HuH-7.5 (cell line): ENCODE measurements at places on chromosomes 1 and 21.
A peak's percentile ranks its signal among the peaks of the same experiment; 100 is the strongest.

DNA sequence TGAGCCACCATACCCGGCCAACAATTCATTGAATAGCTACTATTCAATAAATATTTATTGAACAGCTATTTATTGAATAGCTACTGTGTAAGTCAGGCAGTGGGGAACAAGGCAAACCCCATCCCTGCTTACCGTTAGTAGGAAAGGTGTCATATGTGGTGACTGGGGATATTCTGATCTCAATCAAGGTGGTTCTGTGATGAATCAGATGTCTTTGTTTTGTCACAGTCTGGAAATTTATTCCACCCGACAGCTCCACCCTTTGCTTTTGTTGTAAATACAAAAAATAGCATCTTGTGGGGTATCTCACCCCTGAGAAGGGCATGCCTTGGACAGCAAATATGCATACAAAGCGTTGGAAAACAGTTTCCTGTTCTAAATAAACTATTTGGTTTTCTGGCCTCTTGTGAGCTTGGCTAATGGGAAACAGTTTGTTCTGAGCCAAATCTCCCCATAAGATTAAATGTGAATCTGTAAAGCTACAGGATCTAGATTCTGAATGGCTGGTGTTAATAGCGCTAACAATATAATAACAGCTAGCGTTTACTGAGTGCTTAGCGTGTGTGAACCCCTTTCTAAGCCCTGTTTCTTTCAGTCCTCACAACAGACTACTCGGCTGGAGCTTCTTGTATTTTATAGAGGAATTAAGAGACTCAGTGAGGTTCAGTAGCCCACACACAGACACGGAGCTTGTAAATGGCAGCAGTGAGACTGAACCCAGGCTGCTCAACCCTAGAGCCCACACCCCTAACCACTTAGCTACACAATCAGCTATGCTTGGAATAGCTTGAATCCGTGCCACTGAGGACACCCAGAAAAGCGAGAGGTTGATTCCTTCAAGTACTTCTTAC, 5.5 kb downstream of the PDPN start:
- DNase-seq = no peak

- DNase-seq = no peak
Measured at GRCh38 chr1:67169932-67170331, 3.7 kb downstream of the IL23R start.

- DNase-seq = peak; percentile 49
Measured at GRCh38 chr1:204837440-204838084, 33.1 kb upstream of the NFASC start.

- DNase-seq = no peak
Measured at GRCh38 chr1:185365951-185366350, 48.9 kb upstream of the IVNS1ABP start.

- no peak for DNase-seq
Measured at GRCh38 chr1:213060836-213061235, 9.8 kb downstream of the RPS6KC1 start.

GRCh38 chr1:76240316-76240715, 165.8 kb downstream of the ST6GALNAC3 start:
- no peak for DNase-seq

DNA sequence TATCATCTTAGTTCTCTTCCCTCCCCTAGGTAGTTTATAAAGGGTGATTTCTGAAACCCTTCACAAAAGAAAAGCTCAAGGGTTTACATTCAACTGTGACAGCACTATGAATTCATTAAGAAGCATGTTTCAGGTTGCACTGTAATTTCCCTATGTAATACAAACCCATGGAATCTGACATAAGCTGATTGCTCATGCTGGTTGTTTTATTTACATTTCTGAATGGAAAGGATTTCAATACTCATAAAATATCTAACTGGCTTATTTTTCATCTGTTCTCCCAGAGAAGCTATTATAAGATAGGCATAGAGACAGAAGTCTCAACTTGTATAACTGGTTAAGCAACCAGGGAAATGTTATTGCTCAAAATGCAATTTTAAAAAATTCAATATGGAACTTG, 20.5 kb downstream of the WNT2B start:
- no peak for DNase-seq

DNA sequence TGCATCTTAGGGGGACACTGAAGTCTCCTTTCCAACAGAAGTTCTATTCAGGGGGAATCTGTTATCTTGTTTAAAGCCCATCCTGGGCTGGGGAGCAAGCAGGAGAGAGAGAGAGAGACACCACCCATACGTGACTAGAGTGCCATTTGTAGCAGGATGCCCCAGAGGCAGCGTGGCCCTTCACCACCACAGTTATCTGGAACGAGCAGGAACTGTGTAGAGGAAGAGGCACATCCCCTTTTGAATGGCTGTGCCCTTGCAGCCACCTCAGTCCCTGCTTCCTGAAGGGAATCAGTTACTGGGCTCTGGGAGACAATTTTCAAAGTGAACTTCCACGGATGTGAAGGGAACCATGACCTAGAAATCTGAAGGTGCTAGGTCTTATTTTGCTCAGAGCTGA, 19.4 kb upstream of the LAMTOR5 start:
- no peak for DNase-seq

DNA sequence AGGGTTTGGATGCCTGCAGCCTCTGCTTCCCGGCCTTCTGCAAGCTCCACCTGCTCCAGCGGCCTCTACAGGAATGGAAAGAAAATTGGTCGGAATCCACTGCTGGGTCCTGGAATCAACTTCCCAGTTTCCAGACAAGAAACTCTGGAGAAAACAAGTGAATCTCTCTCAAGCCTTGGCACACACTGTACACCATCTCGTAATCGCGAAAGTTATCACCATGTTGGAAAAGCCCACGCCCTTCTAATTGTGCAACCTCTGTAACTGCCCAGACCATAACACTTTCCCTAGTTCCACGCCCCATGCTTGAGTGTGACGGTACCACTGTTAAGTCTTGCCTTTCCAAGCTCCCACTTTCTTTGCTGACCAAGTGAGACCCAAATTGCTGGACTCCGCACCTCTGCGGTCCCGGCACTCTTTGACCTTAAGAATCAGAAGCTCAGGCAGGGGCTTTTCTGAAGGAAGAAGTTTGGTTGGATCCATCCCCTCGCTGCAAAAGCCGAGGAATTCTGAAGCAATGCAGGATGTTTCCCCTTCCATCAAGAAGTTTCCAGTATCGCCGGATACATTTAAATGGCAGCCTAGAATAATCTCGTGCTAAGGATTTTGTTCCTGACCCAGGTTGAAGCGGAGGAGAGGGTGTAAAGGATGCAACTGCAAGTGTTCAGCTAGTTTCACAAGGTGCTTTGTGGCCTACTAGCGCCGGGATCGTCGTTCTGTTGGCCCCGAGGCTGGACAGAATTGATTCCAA, 6.2 kb downstream of the NR5A2 start:
- no peak for DNase-seq

DNA sequence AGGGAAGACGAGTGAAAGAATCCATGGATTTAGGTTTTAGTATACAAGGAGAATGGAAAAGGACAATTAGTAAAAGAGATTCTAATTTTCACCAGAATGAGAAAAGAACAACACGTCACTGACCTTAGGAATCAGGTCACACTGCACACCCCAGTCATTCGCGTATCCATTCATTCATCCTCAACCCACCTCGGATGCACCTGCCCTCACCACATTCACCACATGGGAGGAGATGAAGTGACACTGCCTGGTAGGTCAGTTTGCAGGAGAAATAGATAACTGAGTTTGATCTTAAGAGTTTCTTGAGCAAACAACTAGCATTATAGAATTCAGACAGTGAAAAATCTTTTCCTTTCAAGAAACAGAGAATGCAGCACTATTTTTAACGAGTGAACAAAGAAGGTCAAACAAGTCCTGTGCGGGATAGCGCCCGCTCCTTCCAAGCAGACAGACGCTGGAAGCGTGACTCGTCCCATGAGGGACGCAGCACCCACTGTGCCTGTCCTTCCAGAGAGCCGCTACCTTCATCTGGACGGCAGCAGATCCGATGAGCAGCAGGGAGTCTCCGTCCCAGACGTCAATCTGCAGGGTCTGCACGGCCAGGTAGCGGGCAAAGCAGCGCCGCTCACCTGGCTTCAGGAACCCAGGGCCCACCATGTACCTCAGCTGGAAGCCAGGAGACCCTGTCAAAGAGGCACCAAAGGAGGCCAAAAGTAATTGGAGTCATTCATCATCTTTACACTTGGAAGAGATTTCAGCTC, 101.7 kb downstream of the NPHP4 start:
- DNase-seq = no peak

- no peak for DNase-seq
Measured at GRCh38 chr21:25536752-25537151, 70.5 kb downstream of the MRPL39 start.

DNA sequence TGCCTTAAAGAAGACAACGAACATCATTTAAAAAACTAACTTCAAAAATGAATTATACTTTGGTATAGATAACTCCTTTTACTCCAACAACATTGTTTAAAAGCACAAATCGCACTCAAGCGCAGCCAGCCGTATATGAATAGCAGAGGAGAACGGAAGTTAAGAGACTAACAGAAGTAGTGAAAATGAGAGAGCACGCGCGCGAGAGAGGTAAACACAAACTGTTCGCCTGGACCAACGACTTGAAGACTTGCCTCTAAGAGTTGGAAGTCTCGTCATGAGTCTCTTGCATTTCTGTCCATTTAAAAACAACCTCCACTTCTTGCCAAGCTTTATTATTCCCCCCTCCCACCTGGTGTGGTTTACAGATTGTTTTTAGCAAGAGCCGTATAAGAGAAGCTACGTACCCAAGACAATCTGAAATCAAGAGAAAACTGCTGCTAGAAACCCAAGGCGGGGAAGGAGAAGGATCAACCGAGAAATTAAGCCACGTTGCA, 479 bp downstream of the SELENOF start:
- no peak for DNase-seq

DNA sequence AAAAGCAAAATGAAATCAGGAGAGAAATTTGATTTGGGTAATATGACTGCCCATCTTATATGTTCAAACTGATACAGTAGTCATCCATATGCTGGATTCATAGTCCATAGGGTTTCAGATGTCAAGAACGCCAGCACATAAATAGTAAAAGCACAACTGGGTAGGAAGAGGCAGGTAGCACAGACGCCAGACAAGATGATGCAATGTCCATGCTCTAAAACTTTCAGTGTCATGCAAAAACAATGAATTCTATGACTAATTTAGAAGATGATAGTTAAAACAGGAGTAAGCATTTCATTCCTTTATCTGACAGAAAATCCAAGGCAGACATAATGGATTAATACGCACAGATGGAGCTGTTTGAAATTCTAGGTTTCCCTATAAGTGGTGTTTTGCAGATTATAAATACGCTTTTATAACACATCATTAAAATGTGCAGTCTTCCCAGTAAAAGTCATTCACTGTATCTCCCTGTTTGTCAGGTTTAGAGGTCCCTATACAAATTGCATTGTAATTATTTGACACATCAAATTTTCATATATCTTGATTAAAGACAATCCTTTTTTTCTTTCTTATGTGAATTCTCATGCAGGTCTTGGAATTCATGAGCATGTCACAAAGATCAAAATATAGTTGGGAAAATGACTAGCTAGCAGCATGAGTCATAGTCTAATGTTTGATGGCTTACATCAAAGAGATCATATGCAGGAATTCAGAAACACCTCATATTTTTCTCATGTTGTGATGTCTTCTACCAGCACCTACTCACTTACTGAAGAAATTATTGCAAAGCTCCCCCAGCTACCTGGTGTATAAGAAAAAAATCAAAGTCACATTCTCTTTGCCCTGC, 139.9 kb downstream of the DSCAM start:
- no peak for DNase-seq

GRCh38 chr1:188062456-188062855, 1233.7 kb downstream of the PLA2G4A start:
- DNase-seq = no peak

GRCh38 chr1:13960375-13960987, 260.5 kb downstream of the PRDM2 start:
- DNase-seq = peak; percentile 31

GRCh38 chr1:7691576-7691975, 79.5 kb upstream of the VAMP3 start:
- no peak for DNase-seq

DNA sequence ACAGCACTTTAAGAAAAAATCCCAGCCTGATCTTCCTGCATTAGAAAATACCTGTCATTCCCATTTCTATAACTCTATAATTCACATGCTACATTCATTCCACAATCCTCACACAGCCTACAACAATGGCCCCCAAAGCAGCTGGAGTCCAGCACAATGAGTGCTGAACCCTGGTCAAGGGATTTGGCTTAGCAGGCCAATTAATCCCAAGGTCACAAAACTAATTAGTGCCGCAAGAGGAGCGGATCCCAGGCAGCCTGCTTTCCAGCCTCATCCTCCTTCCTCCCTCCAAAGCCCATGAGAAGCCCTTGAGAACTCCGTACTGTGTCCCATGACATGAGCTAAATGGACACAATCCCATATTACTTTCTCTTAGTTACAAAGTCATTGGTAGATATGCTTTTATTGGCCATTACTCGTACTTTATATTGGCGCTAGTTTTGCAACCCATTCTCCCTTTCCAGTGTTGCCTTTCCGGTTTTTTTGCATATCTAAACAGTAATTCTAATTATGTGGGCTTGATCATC, 94.8 kb downstream of the DAB1 start:
- no peak for DNase-seq

- no peak for DNase-seq
Measured at GRCh38 chr1:62212411-62212810, 17.8 kb downstream of the L1TD1 start.

GRCh38 chr1:40984066-40984465, 4.6 kb downstream of the CTPS1 start:
- no peak for DNase-seq

GRCh38 chr1:154859786-154860155, 10.3 kb downstream of the KCNN3 start:
- DNase-seq = no peak

- DNase-seq = peak; percentile 55
Measured at GRCh38 chr1:50969611-50970508, at the start of gene CDKN2C. TSS of gene CDKN2C (plus strand) at chr1:50970245. CDS start at chr1:50970369, 124 bp downstream.

DNA sequence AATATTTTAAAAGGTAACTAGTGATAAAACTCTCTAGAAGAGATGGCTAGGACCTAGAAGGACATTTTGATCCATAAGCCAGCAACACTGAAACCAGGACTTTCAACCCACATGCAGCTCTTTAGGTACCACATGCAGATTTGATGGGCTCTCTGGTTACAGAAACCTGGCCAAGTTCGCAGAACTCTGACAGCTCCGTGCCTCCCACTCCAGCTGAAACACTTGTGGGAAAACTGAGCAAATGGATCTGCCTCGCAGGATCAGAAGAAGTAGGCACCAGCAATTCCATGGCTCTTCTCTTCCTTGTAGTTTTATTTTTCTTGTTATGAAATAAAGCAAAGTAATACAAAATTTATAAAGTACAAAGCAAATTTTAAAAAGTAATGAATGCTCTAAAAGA, 58.5 kb downstream of the ST6GALNAC5 start:
- DNase-seq = no peak
